ENCODE measurements at places on chromosomes 4 and X.

DNA sequence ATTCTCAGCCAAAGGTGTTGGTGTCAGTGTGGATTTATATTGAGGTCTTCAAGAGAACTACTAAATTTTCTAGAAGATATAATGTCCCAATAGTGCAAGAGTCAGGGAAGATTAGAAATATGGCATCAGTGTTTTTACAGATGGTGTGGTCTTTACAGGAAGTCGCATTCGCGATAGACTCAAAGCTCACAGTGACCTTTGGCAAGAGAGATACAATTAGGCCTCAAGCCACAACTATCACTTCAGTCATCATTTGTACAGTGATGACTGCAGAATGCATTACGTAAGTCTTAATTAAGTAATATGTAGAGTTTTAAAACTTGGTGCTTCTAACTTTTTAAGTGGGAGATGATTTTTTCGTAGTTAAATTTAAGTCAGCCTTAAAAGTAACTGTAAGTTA is 237.2 kb upstream of the FSTL5 start:
- DNase-seq: no peak

DNA sequence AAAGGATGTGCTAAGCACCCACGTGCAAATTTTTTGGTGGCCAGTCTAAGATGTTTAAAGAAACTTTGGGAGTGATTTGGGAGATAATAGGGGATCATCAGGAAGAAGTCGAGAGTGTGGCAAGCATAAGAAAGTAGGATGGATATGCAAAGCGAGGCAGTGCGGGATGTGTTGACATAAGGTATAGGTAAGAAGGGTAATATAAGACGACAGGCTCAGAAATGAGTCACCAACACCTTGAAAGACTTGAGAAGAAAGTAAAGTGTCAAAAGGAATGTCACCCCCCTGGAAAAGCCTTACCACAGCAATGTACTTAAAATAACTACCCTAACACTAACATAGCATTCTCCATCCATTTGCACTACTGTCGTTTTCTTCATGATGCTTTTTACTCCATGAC is 69.8 kb upstream of the BMP2K start:
- no peak for DNase-seq

- DNase-seq: no peak
Measured at GRCh38 chr4:125315576-125316400, 1.0 kb downstream of the FAT4 start.

GRCh38 chrX:51851507-51852085 is 41.8 kb upstream of the MAGED1 start:
- no peak for DNase-seq
